Hindlimb muscle (tissue), 1 donor: ENCODE measurements at places on chromosomes 16 and 17.

DNA sequence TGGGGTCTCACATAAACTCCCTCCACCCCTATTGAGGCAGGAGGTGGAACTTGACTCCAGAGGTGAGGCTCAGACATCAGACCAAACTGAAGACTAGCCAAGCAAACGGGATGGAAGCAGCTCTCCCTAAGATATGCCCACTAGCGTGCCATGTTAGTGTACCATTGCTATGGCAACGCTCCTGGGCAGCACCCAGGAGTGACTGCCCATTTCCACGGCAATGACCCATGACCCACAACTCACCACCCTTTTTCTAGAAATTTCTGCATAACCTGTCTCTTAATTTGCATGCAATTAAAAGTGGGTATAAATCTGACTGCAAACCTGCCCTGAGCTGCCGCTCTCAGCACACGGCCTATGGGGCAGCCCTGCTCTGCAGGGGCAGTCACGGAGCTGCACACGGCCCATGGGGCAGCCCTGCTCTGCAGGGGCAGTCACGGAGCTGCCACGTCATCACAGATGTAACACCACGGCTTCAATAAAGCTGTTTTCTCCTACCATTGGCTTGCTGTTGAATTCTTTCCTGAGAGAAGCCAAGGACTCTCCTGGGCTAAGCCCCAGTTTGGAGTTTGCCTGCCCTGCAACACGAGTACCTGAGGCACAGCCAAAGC is 164.3 kb downstream of the RBFOX3 start:
- DNase-seq = no peak

- peak; percentile 60 for DNase-seq
These were observed 84.1 kb downstream of the TBC1D16 start for GRCh38 chr17:79951361-79952264.

DNA sequence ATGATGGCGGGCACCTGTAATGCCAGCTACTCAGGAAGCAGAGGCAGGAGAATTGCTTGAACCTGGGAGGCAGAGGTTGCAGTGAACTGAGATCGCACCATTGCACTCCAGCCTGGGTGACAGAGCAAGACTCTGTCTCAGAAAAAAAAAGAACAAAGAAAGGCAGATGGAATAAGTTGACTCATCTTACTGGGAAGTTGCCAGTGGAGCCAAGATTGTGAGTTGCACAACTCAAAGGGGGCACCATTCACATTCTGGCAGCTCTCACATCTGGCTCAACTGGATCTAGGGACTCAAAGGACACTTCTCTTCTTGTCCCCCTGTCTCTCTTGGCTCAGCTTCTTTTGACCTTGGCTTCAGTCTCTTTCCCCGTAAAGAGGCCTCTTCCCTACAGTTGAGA is 53.7 kb upstream of the ETV4 start:
- DNase-seq = no peak

DNA sequence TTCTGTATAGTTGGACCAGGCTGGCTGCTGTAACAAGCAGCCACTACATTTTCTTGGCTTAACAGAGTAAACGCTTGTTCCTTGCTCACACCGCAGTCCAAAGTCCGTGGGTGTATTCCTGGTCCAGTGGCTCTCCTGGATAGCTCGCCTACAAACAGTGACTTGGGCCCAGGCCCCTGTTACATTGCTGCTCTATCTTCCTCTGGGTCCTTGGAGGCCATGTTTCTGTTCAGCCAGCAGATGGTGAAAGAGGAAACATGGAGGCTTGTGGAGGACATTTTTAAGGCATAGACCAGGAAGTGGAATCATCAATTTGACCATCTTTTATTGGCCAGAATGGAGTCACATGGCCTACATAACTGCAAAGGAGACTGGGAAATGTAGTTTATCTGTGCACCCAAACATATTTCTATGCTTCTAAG is 55.1 kb downstream of the ATP2C2 start:
- DNase-seq = no peak

DNA sequence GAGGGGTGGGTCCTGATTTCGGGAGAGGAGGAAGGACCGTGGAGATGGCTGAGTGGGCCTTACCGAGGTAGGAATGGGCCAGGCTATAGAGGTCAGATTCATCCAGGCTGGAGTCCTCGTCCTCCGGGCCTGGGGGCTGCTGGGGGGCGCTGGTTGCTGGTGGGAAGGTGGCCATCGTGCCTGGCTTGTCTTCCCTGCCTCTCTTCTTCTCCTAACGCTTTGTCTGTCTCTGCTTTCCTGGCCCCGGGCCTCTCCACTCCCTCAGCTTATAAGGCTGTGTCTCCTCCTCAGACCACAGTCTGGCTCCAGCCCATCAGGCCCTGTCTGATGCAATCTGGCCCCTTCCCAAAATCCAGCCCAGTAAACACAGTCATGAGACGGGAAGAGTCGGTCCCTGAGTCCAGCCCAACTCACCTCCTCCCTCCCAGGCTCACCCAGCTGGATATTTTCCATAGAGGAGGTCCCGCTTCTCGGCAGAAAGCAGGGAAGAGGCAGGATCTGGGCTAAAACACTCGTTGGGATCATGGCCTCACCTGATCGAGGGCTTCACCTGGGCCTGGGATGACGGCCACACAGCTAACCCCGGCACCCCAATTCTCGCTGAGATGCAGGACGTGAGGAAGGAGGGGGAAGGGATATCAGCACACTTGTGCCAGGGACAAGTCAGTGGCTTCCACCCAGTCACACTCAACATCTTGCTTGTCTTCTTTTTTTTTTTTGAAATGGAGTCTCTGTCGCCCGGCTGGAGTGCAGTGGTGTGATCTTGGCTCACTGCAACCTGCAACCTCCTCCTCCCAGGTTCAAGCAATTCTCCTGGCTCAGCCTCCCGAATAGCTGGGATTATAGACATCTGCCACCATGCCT is at the start of gene NUPR1:
Gene NUPR1 (minus strand): TSS at position 242 of the 864 bp plus-strand sequence. CDS start 67 bp downstream, at position 175.
- DNase-seq = peak; percentile 97
